Right atrium auricular region (tissue), 2 donors: ENCODE measurements at places on chromosomes 1 and 21. TPM values are rescaled to one million over a fixed set of nuclear protein-coding genes. Genes with fewer than 3 reads are reported as not detected.

GJB3 gene
- 0.28 TPM for total RNA-seq

- no peak for DNase-seq
These were observed 4.8 kb upstream of the SLC35D1 start for GRCh38 chr1:67058761-67059160.

TNFRSF4 gene
- 0.79 TPM for total RNA-seq

CYP4A22 gene
- total RNA-seq, result not detected

GRCh38 chr1:193619911-193620310 is 433.5 kb upstream of the B3GALT2 start:
- no peak for DNase-seq

DNA sequence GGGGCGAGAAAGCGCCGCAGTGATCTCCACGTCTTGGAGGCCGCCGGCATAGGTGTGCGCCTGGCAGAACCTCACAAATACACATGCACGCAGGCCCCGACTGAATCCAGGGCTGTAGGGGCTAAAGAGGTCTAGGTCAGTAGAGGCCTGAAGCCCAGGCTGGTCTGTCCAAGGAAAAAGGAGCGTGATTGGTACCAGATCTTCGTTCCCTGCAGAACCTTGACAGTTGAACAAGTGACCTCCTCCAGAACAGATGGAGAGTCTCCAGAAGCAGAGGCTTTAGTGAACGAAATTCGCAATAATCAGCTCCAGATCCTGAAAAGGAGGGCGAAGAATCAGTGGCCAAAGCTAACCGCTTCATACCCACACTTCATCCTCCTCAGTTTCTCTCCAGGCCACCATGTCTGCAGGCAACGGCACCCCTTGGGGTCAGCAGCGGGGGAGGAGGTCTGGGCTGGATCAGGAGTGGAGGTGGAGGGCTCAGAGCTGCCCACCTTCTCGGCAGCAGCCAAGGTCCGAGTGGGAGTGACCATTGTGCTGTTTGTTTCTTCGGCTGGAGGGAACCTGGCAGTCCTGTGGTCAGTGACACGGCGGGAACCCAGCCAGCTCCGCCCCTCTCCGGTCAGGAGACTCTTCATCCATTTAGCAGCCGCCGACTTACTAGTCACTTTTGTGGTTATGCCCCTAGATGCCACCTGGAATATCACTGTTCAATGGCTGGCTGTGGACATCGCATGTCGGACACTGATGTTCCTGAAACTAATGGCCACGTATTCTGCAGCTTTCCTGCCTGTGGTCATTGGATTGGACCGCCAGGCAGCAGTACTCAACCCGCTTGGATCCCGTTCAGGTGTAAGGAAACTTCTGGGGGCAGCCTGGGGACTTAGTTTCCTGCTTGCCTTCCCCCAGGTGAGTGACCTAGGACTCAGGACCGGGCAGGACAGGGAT is 749 bp upstream of the PEX11B start:
- DNase-seq, result no peak

DNA sequence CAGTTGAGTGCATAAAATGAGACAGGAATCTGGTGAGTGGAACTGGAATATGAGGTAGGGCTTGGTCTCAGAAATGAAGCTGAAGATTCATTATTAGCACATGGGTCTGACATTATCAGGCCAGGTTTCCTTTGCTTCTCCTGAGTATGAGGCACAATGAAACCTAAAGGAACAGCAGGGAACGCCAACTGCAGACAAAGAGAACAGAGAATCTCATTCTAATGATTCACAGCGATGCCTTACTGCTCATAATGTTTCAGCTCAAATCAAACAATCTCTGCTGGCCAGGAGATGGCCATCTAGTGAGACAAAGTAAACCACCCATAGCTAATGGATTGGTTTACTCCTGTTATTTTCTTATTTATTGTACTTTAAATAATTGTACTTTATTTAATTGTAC is 133.5 kb downstream of the C1orf21 start:
- DNase-seq, result no peak

SIPA1L2 gene
- total RNA-seq, result 57.1 TPM

- no peak for DNase-seq
These were observed 4.2 kb upstream of the IBA57 start for GRCh38 chr1:228161362-228161761.

SPRR2G gene
- not detected for total RNA-seq

NR5A2 gene
- total RNA-seq, result 0.44 TPM

DNA sequence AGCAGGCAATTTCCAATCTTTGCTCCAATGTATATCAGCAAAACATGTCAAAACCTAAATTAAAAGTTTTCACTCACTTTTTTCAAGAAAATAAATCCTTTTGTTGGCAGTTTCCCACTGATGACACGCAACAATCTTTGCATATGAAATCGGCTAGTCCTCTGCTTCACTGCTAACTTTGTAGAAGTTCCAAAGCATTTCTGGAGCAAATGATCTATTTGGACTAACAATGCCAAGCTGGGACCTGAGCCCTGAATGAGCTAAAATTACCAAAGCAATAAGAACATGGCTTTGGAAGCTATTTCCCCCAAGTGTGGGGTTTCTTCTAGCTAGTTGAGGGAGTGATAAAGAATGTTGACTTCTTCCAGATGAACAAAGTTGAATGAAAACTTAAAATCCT is 5.1 kb downstream of the BEND5 start:
- no peak for DNase-seq

VAMP4 gene
- 4.9 TPM for total RNA-seq

ACOT11 gene
- 9.1 TPM for total RNA-seq

GRCh38 chr1:231355171-231355570 is 17.1 kb downstream of the SPRTN start:
- DNase-seq, result no peak

DNA sequence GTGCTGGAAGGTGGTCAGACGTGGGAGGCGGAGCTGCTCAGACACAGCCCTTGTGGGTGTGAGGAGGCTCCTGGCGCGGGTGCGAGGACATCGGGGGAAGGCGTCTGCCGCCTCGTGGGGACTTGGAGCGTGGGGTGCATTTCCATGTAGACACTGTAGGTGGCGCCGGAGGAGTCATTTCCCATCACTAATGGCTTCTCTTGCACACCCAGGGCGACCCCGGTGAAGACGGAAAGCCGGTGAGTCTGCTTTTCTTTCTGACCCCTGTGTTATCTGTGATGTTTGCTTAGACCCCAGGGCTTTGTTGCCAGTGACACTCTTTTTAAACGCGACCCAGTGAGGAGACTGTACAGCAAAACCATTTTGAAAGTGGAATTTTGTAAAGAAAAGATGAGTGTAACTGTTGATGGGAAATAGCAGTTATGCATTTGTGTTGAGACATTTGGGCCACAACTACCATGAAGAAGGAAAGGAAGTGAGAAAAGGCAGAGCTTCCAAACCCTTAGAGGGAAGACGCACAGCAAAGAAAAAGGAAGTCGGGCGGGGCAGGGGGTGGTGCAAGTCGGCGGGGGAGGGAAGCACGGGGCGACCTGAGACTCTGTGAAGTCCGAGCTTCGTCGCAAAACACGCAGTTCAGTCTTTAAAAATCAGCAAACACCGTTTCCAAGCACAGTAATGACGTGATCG is 64.0 kb downstream of the SLC19A1 start:
- peak; percentile 78 for DNase-seq

DNA sequence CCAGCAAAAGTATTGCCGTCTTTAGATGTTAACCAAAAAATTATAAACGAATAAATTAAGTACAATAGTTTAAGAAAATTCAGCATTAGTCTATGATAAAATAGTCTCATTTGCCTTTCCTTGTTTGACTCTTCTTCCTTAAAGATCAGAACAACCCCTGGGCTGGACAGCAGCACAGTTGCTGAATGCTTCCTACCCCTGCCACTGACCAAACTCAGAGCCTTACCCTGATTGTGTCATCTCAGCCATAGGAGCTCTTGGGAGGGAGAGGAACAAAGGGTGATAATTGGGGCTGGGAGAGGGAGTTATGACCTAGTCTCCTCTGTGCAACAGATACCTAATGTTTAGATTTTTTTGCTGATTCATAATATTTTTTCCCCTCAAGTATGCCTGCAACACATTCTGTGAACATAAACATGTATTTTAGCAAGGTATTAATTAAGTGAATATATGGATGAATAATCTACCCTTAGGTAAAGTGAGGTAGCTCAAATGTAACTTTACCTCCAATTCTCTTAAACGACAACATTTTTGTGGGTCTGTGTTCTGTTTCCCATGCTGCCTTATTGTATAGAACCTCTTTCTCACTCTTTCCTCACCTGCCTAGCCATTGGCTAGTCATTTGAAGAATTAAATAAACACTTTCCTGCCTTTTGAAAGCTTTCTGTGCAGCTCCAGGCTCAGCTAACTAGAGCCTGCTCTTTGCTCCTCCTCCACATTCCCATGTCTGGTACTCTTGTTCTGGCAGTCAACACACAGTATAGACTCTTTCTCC is 46.1 kb downstream of the FGGY start:
- no peak for DNase-seq

THEM5 gene
- not detected for total RNA-seq

CD84 gene
- total RNA-seq, result 2.5 TPM

DNA sequence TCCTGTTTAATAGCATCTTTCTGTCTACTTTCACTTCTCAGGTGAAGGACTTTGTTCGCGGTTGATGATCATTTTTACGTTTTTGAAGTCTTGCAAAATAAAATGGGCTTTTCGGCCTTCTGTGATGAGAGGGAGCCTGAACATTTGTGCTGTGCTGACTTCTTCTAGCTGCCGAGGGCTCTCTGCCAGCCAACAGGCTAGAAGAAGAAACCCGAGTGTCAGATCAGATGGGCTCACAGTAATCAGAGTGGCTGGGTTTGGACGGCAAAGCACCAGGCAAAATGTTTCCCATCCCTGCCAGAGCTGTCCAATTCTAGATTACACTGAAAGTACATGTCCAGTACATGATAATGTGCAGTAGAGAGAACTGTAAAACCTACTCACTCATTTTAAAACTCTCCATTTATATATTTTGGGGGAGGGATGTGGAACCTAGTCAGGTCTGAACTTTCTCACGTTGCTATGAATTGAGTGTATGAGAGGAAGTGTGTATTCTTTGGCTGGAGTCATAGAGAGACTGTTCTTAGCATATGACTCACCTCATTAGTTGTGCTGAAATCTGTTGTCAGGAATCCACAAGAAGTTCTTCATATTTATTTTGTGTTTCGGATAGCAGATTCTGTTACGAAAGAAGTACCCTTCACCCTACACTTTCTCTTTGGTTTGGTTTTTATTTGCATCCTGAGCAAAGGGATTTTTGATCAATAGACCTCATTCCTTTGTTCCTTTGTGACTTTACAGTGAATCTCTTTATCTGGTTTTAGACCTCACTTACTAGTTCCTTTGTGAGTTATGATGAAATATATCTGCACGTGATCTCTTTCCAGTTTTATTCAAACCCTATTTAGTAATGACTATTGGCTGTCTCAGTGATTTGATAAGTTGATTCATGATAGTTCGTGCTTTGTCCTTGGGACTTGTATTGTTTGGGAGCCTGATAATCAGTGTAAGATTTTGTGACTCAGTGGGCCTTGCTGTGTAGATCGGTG is 4.8 kb downstream of the ATP1A1 start:
- DNase-seq, result peak; percentile 79

- no peak for DNase-seq
These were observed 74.1 kb upstream of the PLXNA2 start for GRCh38 chr1:208318150-208318734.

GRCh38 chr1:42690477-42691156 is 8.4 kb downstream of the YBX1 start:
- no peak for DNase-seq

LEFTY2 gene
- 0.70 TPM for total RNA-seq

DNA sequence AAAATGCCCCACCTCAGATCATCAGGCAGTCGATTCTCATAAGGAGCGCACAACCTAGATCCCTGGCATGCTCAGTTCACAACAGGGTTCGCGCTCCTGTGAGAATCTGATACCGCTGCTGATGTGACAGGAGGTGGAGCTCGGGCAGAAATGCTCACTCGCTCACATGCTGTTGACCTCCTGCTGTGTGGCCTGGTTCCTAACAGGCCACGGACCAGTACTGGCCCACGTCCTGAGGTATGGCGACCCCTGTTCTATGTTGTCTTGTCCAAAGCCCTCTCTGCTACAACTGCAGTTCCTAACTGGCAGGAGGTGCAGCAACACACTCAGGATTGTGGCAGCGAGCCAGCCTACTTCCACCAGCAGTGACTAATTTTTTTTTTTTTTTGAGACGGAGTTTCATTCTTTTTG is 70.6 kb downstream of the CLSTN1 start:
- no peak for DNase-seq

DNA sequence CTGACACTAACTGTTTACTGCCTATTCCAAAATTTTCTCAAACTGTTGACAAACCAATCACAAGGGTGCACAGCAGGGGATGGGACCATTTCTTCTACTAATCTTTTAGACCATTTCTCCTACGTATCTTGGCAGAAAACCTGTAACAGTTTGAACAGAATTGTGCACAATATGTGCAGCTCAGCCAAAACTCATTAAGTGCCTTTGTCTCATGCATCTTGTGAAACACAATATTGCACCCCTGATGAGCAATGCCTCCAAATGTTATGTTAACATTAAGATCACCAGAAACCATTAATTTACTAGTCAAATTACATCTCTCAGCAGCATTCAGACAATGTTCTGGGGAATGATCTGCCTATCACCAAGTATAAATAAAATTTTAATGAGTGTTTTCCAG is 247.5 kb downstream of the NRIP1 start:
- DNase-seq, result no peak

HRNR gene
- not detected for total RNA-seq

CLCA1 gene
- not detected for total RNA-seq

NUDT4B gene
- total RNA-seq, result 96.0 TPM

- peak; percentile 18 for DNase-seq
These were observed 135.3 kb upstream of the VANGL1 start for GRCh38 chr1:115506518-115506917.

DNA sequence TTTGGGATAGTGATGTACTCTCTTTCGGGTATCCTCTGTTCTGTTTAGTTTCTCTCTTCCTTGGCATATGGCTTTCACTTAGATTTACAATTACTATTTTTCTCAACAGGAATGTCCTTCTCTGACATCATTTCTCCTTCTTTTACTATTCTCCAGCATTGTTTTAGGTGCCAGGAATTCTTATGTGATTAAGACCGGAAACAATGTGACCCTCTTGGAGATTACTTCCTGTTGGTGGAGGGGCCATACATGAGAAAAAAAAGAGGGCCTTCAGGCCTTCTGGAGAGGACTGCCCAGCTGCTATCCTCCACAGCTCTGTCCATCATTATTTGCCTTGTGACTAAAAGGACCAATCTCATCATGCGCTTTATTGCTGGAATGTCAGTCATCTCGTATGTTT is 50.4 kb upstream of the ADAMTS5 start:
- no peak for DNase-seq

FNDC5 gene
- total RNA-seq, result 112 TPM

DRAXIN gene
- not detected for total RNA-seq

DNA sequence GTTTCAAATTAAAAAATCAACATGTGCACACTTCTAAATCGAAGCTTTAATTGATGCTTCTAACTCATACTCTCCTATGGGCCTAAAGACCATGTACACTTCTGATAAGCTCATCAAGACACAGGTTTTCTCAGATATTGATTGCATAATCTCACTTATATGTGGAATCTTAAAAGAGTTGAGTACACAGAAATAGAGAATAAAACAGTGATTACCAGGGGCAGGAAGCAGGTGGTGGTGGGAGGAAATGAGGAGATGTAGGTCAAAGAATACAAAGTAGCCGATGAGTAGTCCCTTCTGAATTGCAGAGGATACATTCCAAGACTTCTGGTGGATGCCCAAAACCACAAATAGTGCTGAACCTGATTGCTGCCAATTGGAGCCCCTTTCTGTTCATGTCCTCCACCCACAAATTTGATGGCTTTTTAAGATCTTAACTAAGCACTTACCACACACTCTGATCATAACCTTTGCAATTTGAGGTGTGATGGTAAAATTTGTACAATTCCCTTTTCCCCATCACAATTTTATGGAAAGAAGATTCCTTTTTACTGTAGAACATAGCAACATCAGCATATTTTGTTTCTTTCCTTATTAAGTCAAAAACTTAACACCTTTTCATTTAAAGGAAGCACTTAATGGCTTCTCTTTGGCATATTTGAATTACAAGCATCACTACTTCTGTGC is 3.3 kb upstream of the CD1B start:
- no peak for DNase-seq
